ENCODE measurements at places on chromosomes 11 and 22.

DNA sequence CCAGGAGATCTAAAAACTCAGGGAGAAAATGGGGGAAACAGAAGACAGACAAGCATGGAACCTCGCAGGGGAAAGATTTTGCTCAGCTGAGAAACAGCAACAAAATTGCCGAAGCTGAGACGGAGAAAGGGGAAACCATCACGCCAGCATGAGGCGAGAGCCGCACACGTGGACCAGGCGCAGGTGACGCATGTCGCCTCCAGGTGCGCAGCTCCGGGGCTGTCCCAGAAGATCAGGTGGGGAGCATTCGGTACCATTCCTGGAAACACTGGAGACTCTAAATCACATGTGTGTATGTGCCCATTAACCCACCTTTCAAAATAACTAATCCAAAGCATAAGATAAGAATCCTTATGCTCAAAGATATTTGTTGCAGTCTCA lies 121.7 kb downstream of the BRD1 start:
- DNase-seq, result no peak

DNA sequence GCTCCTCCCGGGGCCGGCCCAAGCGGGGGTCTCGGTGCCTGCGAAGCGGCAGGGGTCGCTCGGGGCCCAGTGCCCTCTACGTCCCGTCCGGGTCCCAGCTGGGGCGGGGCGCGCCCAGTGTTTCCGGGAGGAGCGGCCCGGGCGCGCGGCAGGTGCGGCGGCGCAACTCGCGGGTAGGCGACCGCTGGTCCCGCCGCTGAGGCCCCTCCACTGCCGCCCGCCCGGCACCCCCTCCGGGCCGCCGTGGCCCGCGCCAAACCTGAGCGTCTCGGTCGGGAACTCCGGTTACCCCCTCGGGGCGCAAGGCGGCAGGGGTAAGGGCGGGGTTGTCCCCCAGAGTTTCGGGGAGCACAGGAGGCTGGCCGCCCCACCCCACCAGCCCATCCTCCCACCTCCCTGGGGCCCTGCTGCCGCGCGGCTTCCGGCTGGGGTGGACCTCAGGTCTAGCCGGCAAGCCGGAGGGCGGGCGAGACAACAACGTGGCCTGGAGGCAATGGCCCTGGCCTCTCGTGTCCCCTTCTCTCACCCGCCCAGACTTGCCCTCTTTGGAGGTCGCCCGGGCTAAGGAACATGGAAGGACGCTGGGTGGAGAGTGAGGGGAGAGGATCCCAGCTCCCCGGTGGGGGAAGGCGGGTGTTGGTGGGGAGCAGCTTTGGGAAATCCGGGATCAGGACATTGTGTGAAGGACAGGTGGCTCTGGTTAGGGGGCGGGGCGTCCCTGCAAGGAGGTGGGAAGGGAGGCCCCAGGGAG lies 398 bp upstream of the CRACR2B start:
- no peak for DNase-seq

- no peak for DNase-seq
These were observed 311.6 kb upstream of the PITPNB start for GRCh38 chr22:28230671-28231070.

- DNase-seq, result no peak
These were observed 36.2 kb downstream of the MOB2 start for GRCh38 chr11:1450344-1450875.

DNA sequence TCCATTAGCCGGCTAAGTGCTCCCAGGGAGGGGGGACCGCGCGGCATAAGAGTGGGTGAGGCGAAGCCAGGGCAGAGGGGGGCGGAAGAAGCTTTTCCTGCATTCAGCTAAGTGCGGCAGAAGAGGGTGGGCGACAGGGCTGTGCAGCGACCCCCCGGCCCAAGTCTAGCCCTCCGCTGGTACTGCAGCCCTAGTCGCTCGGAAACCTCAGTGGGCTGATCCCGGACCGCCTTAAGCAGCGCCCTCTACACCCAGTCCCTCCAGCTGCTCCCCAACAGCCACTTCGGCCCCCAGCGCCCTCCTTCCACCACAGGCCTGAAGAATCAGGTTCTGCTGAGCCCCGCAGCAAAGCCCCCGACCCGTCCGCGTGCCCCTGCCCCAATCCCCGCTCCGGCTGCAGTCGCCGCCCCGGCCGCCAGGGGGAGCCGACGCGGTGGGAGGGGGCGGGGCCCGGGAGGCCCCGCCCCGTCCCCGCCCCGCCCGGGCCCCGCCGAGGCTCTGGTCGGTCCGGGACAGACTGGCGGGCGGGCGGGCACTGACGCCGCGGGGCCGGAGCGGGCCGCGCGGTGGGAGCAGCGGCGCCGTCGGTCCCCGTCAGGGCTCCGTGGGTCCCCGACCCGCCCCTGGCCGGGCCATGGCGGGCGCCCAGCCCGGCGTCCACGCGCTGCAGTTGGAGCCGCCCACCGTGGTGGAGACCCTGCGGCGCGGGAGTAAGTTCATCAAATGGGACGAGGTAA lies at the start of gene PLCB3:
Gene PLCB3 (plus strand): TSS at position 515 of the 737 bp plus-strand sequence. CDS start 120 bp downstream, at position 635.
- no peak for DNase-seq

DNA sequence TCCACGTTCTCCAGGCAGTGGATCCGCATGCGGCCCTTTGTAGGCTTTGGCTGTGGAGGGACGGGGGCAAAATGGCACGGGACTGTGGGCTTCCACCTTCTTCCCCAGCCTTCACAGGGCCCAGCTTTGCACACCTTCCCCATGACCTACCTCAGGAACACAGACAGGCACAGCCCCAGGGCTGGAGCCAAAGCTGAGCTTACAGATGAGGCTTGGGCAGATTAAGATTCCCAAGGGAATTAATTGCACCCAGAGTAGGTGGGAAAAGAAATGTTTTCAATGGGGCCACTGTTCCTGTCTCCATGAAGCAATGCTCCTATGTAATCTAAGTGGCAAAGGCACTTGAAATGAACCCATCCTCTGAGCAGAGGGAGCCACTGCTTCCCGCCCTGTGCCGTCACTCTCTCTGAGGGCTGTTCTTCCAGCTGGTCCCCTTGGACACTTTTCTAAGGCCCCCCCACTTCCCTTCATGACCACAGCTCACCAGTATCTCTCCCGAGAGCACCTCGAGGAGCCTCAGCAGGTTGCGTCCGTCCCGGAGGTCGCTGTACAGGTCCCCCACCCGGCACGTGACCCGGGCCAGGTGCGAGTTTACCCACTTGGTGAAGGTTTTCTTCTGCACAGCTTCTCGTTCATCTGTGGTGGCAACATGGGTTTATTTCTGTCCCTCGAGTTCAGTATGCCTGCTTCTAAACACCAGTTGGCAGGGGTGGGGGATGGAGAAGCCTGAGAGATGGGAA lies 13.5 kb downstream of the SPTBN2 start:
- DNase-seq, result no peak

GRCh38 chr11:78646564-78647185 lies 72.0 kb upstream of the NARS2 start:
- DNase-seq, result no peak

DNA sequence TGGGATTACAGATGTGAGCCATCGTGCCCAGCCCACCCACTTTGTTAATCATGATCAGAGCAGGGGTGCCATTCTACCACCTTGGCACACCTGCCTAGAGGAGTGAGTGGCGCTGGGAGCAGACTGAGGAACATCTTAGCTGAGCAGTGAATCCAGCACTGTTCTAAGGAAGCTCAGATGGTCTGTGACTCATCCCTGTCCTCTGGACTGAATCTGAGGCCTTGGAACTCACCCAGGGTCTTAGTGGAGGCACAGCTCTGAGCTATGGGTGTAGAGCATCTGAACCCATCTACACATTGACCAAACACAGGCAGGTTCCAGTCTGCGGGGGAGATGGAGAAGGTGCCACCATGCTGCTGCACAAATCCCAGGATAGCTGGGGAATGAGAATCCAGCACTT lies 14.9 kb downstream of the PGAP2 start:
- DNase-seq, result no peak

DNA sequence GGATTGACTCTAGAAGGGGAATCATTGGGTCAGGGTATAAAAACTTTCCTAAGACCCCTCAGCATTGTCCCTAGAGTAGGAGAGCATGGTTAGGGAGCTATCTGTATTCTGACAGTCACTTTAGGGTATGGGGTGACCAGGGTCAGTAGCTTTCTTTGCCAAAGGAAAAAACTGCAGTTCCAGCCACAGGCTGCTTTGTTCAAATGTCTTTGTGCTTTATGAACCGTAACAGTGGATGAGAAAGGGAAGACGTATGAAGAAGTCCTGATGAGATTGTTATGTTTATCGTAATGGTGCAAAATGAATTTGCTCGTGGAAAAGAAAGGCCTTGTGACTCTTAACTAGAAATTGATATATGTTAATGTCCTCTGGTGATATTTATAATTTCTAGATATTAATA lies 30.0 kb downstream of the CYB5R2 start:
- no peak for DNase-seq

DNA sequence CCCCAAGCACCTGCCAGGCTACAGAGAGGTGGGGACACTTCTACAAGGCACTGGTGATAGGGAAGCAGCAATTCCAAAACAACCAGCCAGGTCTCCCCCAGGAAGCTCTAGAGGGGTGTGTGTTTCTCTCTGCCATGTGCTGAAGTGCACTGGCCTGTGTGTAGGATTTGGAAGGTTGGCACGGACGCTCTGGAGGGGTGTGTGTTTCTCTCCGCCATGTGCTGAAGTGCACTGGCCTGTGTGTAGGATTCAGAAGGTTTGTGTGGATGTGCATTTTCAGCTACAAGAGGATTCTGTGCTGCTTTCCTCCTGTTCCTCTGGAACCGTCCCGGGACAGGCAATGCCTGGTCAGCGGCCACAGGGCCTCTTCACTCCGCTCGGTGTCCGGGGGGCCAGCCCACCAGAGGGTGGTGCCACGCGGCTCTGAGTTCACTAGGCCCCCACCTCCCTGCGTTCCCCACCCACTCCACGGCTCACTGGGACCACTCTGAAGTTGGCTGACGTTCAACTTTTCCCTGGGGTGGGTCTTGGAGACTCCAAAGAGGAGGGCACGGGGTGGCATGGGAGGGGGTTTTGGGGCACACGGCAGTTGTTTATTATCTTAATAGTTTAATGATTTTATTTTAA lies 552.8 kb downstream of the BRD1 start:
- no peak for DNase-seq

GRCh38 chr11:48066881-48067800 lies 86.8 kb downstream of the PTPRJ start:
- DNase-seq, result no peak

GRCh38 chr11:33651555-33651954 lies 49.1 kb downstream of the C11orf91 start:
- DNase-seq, result no peak

GRCh38 chr11:17208257-17208999 lies 642 bp upstream of the PIK3C2A start:
- no peak for DNase-seq

GRCh38 chr11:13944911-13945425 lies 17.6 kb upstream of the SPON1 start:
- no peak for DNase-seq

DNA sequence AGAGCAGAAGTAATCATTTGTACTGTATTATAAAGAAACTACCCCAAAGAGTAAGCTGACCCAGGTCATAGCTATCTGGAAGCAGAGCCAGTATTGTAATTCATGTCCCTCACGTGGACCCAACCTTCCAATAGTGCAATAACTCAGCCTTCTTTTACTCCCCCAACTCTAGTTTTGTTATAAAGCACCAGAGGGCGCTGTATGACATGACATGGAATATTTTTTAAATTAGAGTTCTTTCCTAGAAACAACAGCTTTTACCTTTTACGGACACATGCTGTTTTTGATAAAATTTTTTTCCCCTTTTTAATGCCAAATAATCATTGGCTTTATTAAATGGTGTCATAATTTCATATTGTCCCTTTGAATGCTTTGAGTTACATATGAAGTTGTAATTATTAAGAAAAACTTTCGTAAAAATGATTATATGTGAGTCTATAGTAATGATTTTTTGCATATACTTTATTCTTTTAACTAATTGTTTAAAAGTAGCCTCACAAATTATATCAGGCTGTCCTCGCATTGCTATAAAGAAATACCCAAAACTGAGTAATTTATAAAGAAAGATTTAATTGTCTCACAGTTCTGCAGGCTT lies 76.9 kb downstream of the DKK3 start:
- DNase-seq, result no peak

GRCh38 chr11:100671471-100671870 lies 15.6 kb upstream of the ARHGAP42 start:
- DNase-seq, result no peak

DNA sequence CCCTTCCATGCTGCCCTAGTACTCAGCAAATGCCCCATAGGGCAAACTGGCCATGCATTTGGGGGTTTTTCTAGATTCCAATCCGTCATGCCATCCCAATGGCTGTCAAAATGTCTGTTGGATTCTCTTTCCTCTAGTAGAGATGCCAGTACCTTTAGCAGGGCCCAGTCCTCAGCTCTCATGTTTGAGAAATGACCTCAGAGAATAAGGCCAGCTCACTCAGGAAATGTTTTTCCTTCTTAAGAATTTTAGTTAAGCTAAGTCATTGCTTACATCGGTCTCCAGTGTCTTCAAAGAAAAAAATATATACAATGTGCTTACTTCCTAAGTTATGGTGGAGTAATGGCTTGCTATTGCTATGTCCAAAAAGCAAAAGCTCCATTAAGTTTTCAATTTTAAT lies 14.1 kb upstream of the ALKBH3 start:
- no peak for DNase-seq

DNA sequence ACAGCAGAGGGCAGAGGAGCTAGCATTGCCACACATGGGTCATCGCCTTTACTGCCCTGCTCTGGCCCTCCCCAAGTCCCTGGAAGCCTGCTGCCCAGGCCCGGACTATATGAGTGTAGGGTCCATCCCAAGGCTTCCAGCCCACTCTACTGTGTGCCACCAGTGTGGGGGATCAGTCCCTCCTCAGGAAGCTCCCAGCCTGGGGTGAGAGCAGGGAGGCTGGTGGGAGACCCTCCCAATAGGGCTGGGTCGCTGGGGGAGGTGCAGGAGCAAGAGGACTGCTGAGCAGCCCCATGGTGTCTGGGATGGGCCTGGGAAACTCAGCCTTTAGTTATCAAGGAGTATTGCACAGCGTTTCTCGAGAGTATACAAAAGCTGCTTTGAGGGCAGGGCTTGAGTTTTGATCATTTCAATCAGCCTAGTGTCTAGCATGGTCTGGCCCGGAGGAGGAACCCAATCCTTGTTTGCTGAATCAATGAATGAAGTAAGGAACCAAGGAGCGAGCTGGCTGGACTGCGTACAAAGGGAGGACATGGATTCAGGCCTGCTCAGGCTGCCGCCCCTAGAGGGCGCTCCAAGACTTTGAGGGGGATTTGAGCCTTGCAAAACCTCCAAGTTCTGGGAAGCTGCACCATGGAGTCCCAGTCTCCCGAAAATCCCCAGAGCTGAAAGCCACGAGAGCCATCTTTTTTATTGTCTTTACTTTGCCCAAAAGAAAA lies 89.0 kb upstream of the PARVA start:
- peak; percentile 77 for DNase-seq

- DNase-seq, result no peak
These were observed 20.1 kb downstream of the SYT7 start for GRCh38 chr11:61560751-61561150.

GRCh38 chr22:19715188-19715930 lies 1.1 kb downstream of the SEPTIN5 start:
- DNase-seq, result no peak

DNA sequence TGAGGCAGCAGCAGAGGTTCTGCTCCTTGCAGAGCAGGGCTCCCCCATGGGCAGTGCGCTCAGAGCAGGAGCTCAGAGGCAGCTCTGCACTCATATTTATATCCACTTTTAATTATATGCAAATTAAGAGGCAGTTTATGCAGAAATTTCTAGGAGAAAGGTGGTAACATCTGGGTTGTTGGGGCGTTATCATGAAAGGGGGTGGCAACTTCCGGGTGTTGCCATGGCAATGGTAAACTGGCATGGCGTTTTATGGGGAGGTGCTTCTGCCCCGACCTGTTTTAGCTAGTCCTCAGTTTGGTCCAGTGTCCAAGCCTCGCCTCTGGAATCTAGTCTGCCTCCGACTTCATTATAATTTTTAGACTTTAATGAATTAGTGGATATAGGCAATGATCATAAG lies 1191.7 kb downstream of the TBC1D22A start:
- no peak for DNase-seq

GRCh38 chr11:2737226-2737590 lies 37.4 kb upstream of the KCNQ1OT1 start:
- DNase-seq, result no peak
